Osteocyte (in vitro differentiated cells): ENCODE measurements at places on chromosomes 12 and 14.
A peak's percentile ranks its signal among the peaks of the same experiment; 100 is the strongest.

- DNase-seq, result peak; percentile 13
These were observed 29.9 kb downstream of the PLEKHG7 start for GRCh38 chr12:92732716-92733115.

DNA sequence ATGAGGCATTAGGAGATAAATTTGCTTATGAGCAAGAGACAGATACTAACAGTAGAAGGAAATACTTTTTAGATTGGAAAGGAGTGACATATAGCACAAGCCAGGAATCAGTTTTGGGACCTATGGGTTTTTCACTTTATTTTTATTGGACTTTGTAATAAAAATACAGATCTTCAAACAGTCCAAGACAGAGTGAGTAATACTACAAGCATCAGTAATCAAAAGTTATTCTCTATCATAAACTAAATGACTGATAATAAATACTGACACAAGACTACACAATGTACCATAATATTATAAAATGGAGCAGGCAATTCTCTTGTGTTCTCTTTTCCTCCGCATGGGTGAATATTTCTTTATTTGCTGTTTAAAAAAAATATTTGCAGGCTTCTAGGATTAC is 85.8 kb downstream of the DERA start:
- DNase-seq, result no peak

GRCh38 chr14:77000340-77001270 is 27.9 kb downstream of the IRF2BPL start:
- DNase-seq, result no peak

- no peak for DNase-seq
These were observed 219.3 kb upstream of the EEA1 start for GRCh38 chr12:93148412-93148811.

- no peak for DNase-seq
These were observed 132.3 kb downstream of the SNAPC1 start for GRCh38 chr14:61894452-61895077.

- DNase-seq, result no peak
These were observed 35.9 kb downstream of the PHLDA1 start for GRCh38 chr12:75995691-75996090.

DNA sequence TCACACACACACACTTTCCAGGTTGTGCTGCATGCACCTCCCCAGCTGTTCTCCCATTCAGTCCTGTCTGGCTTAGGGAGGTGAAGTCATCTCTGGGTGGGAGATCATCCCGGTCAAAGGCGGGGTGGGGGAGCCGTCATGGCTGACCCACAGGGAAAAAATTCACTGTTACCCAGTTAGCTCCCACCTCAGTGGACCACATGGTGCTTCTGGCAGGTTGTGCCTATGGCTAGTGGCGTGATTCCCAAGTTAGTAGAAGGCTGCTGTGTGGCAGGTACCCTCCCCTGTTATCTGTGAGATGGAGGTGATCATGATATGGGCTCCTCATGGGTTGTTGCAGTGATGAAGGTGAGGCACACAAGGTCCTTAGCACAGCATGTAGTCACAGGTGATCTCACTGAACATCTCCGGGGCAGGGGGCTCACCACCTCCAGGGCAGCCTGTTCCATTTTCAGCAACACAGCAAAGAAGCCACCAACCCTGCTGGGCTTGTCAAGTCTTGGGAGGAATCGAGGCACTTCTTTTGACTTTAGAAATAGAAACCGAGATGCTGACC is 154.9 kb upstream of the CCND2 start:
- DNase-seq, result peak; percentile 70

DNA sequence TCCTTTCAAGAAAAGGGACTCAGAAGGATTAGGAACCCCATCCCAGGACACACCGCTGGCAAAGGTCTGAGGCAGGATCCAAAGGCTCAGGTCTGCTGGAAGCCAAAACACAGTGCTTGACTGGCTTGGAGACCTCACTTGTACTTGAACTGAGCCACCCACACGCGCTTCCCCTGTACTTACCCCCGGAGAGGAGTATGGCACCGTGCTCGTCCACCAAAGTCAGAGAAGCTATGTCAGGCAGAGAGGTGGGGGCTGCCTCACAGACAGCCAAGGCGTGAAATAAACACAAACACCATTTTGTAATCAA is 11.1 kb upstream of the SELPLG start:
- DNase-seq, result no peak

DNA sequence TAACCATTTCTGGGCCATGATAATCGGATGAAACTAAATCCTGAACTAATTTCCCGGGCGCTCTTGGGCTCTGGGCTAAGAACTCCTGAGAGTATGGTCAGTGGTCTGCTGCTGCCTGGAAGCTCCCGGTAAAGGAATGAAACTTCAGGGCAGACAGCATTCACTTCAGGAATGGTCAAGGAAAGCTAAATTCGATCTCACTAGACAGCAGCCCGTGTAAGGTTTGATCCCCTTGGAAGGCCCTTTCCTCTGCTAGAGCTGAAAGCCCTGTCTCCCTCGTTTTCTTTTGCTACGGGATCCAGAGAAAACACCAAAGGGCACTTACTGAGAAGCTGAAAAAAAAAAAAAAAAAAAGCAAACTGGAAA is 680 bp downstream of the ASB8 start:
- no peak for DNase-seq

- DNase-seq, result peak; percentile 10
These were observed 179.8 kb upstream of the NRXN3 start for GRCh38 chr14:77990337-77990736.

GRCh38 chr12:16174282-16174681 is 103.2 kb downstream of the SLC15A5 start:
- DNase-seq, result no peak

- DNase-seq, result peak; percentile 88
These were observed 14.4 kb upstream of the CD27 start for GRCh38 chr12:6430124-6430989.

GRCh38 chr14:20632448-20632830 is 9.1 kb downstream of the OR6S1 start:
- DNase-seq, result no peak

DNA sequence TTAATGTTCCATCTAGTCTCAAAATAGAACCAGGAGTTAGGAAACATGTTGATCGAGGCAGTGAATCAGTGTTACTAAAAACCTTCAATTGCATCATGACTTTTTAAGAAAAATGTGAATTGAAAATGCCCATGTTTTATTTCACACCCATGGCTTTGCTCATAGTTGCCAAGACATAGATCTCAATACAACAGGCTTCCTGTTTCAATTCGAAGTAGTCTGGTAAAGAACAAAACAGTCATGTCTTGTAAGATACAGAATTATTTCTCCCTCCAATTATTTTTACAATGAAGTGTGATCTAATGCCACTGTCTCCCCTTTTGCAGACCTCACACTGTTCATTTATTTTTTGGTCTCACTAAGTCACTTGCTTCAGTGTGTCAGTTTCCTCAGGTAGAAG is 44.6 kb upstream of the FAR2 start:
- no peak for DNase-seq

DNA sequence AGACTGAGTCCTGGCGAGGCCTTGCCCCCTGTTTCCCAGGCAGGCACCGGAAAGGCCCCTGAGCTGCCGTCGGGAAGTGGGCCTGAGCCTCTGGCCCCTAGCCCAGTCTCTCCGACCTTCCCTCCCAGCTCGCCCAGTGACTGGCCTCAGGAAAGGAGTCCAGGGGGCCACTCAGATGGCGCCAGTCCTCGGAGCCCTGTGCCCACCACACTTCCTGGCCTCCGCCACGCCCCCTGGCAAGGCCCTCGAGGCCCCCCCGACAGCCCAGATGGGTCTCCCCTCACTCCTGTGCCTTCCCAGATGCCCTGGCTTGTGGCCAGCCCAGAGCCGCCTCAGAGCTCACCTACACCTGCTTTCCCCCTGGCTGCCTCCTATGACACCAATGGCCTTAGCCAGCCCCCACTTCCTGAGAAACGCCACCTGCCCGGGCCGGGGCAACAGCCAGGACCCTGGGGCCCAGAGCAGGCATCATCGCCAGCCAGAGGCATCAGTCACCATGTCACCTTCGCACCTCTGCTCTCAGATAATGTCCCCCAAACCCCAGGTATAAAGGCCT is 10.9 kb downstream of the TNS2 start:
- DNase-seq, result peak; percentile 83

- no peak for DNase-seq
These were observed 154.2 kb upstream of the MYL2 start for GRCh38 chr12:111074559-111074958.

- no peak for DNase-seq
These were observed 401.6 kb downstream of the VRK1 start for GRCh38 chr14:97198813-97199212.
